ENCODE measurements at places on chromosomes 5 and 9. TPM values are rescaled to one million over a fixed set of nuclear protein-coding genes. Genes with fewer than 3 reads are reported as not detected.

The PALM2AKAP2 gene
- total RNA-seq: 0.74 TPM

The TSSK1B gene
- total RNA-seq: 0.29 TPM

The RORB gene
- not detected for total RNA-seq

The FLT4 gene
- total RNA-seq: 2.0 TPM

The PCDHGA10 gene
- total RNA-seq: 14.6 TPM

The INSYN2B gene
- 0.12 TPM for total RNA-seq

The KCNN2 gene
- 2.0 TPM for total RNA-seq

GRCh38 chr5:78830528-78831046 is 154.5 kb downstream of the ARSB start:
- H3K4me1 ChIP-seq: peaks cover 3% of the 10 kb centered on the region
- no peak overlapping the region for H3K4me3 ChIP-seq
- H3K36me3 ChIP-seq: peaks cover 6% of the 10 kb centered on the region
- no peak overlapping the region for H3K27ac ChIP-seq
- DNase-seq: no peak

- H3K27ac ChIP-seq: no peak overlapping the region
- no peak for DNase-seq
- no peak overlapping the region for H3K4me3 ChIP-seq
- no peaks in the 10 kb centered on the region for H3K4me1 ChIP-seq
- peaks cover 3% of the 10 kb centered on the region for H3K27me3 ChIP-seq
- no peaks in the 10 kb centered on the region for H3K36me3 ChIP-seq
These were observed 61.1 kb downstream of the PSD2 start for GRCh38 chr5:139856714-139857113.

- no peak for DNase-seq
- no peaks in the 10 kb centered on the region for H3K27me3 ChIP-seq
- no peak overlapping the region for H3K27ac ChIP-seq
- H3K4me3 ChIP-seq: no peak overlapping the region
These were observed 220.5 kb upstream of the ADRA1B start for GRCh38 chr5:159695741-159696294.

- no peaks in the 10 kb centered on the region for H3K27me3 ChIP-seq
- peaks cover 6% of the 10 kb centered on the region for H3K4me1 ChIP-seq
- peaks cover 8% of the 10 kb centered on the region for H3K36me3 ChIP-seq
These were observed 43.4 kb upstream of the KIAA1958 start for GRCh38 chr9:112443200-112443599.

DNA sequence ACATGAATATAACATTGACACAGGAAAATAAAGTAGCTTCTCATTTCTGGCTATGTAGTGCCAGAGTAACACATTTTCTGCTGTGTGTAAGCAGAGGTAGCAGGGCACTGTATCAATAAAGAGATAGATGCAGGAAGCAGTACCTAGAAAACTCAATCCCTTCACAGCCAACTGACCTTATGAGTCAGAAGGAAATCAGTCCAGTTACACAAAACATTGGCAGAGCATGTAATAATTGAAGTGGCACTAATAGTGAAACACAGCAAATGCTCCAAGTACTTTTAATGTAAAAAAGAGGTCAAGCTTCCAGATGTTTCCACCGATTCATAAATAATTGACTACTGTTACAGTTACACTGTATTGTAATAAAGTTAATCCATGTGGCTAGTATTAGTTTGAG is 706.6 kb downstream of the EFNA5 start:
- peaks cover 2% of the 10 kb centered on the region for H3K4me1 ChIP-seq
- no peaks in the 10 kb centered on the region for H3K36me3 ChIP-seq
- no peak overlapping the region for H3K4me3 ChIP-seq
- no peak for DNase-seq

DNA sequence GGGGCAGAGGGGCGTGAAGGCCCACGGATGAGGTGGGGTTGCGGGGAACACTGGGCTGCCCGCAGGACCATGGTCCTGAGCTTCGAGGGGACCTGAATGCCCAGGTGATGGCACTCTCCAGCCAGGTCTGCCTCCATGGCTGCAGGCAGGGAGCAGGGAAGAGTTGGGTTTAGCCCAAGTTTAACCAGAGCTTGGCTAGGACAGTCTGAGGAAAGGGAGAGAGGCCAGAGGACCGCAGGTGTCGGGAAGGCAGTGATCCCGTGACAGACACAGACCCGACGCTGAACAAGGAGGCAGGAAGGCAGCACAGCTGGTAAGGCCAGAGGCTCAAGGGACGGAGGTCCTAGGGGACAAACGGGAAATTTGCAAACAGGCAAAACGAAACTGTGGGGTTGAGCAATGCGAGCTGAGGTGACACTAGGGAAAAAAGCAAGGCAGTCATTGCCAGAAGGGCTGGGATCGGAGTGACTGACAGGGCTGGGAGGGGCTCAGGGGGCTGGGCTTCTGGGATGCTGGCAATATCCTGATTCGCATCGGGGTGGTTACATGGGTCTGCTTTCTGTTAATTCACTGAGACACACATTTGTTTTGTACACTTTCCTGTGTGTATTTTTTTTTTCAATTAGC is 25.0 kb downstream of the ARPC5L start:
- peaks cover 13% of the 10 kb centered on the region for H3K36me3 ChIP-seq
- no peak for DNase-seq
- H3K27ac ChIP-seq: no peak overlapping the region
- no peak overlapping the region for H3K4me3 ChIP-seq

- DNase-seq: no peak
- no peaks in the 10 kb centered on the region for H3K27me3 ChIP-seq
- no peaks in the 10 kb centered on the region for H3K36me3 ChIP-seq
- no peak overlapping the region for H3K4me3 ChIP-seq
- H3K27ac ChIP-seq: no peak overlapping the region
- H3K4me1 ChIP-seq: peaks cover 9% of the 10 kb centered on the region
These were observed 14.7 kb upstream of the OMD start for GRCh38 chr9:92438900-92439526.

GRCh38 chr5:126975796-126976195 is 54.6 kb downstream of the MARCHF3 start:
- H3K27ac ChIP-seq: no peak overlapping the region
- peaks cover 2% of the 10 kb centered on the region for H3K4me1 ChIP-seq
- no peaks in the 10 kb centered on the region for H3K27me3 ChIP-seq
- no peaks in the 10 kb centered on the region for H3K36me3 ChIP-seq

GRCh38 chr9:83473488-83473971 is 64.7 kb downstream of the FRMD3 start:
- H3K4me3 ChIP-seq: no peak overlapping the region
- no peak overlapping the region for H3K27ac ChIP-seq
- no peaks in the 10 kb centered on the region for H3K36me3 ChIP-seq
- H3K4me1 ChIP-seq: no peaks in the 10 kb centered on the region
- no peak for DNase-seq
- H3K27me3 ChIP-seq: peaks cover 11% of the 10 kb centered on the region

DNA sequence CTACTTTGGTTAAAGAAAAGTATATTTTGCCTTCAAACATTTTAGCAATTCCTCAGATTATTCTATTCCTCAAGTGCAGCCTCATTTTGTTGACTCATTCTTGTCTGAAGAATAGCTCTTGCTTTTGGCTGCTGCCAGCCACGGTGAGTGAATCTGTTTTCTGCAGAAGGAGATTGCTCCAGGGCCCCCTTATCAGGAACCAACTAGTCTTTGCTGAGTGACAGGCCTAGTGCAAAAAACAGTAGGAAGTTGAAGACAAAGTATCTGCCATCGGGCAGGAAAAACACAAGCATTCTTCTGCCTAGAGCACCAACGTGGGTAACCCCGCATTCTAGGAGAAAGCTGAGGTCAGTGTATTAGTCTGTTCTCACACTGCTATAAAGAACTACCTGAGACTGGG is 42.3 kb downstream of the ZNF883 start:
- H3K4me3 ChIP-seq: no peak overlapping the region
- no peaks in the 10 kb centered on the region for H3K36me3 ChIP-seq
- H3K27ac ChIP-seq: no peak overlapping the region

DNA sequence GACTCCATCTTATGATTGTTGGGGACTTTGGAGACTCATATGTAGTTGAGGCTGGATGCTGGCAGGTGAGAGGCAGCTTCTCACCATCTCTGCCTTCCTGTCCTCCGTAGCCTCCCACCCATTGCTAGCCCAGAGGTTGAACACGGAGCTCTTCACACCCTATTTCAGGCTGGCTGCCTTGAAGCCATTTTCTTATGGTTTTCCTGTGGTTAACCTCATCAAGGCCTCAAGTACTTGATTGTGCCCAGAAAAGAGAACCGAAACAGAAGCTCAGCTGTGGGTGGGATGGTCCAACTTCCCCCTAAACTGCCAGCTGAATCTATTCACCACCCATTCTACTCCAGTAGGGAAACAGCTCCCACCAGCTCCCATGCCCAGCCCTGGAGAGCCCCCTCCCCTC is 102.9 kb downstream of the LIFR start:
- no peaks in the 10 kb centered on the region for H3K36me3 ChIP-seq
- DNase-seq: no peak

- no peak for DNase-seq
- H3K36me3 ChIP-seq: no peaks in the 10 kb centered on the region
- peaks cover 3% of the 10 kb centered on the region for H3K4me1 ChIP-seq
- H3K27ac ChIP-seq: no peak overlapping the region
- H3K27me3 ChIP-seq: peaks cover 83% of the 10 kb centered on the region
These were observed 12.0 kb downstream of the IRX1 start for GRCh38 chr5:3607541-3608181.

- peaks cover 17% of the 10 kb centered on the region for H3K4me1 ChIP-seq
- no peak for DNase-seq
- H3K27ac ChIP-seq: peak overlapping the region; percentile 10
- H3K27me3 ChIP-seq: no peaks in the 10 kb centered on the region
- peaks cover 40% of the 10 kb centered on the region for H3K36me3 ChIP-seq
- no peak overlapping the region for H3K4me3 ChIP-seq
These were observed 59.7 kb downstream of the ELL2 start for GRCh38 chr5:95901676-95902627.

DNA sequence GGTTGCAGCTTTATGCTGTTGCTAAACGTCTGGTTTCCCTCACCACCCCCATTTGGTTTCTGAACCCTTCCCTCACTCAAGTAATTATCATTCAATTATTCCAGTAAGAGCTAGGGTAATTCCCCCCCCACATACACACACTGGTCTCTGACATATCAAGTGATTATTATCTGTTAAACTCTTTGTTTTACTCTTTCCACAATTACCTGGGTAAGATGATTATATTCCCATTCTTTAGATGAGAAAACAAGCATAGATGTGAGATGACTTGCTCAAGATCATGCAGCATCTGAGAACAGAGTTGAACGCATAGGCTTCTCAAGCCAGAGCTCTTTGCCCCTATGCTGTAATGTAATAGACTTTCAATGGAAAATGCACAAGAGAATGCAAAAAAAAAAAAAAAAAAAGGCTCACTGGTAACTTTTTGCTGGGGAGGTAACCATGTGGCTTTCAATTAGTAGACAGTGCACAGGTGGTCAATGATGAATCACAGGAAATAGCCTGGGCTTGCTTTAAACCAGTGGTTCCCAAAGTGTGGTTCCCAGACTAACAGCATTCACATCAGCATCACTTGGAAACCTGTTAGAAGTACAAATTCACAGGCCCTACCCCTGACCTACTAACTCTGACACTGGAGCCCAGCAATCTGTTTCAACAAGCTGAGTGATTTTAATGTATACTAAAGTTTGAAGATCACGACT is 87.6 kb downstream of the PIK3R1 start:
- no peak overlapping the region for H3K4me3 ChIP-seq
- DNase-seq: no peak
- no peak overlapping the region for H3K27ac ChIP-seq
- H3K27me3 ChIP-seq: no peaks in the 10 kb centered on the region
- H3K4me1 ChIP-seq: peaks cover 22% of the 10 kb centered on the region

DNA sequence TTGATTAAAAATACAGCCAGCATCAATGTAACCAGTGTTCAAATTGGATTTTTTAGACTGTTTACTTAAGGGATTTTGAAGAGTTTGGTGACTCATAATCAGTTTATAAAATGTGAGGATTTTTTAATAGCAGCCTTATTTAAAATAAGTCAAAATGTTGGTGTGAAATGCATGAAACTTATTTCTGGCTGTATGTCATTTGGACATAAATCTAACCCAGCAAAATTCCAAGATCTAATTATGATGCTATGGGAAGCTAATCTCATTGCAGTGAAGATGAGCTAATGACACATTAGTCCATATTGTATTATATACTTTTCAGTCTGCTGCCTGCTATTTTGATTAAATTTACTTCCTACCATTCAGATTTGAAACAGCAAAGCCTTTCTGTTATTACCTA is 140.3 kb downstream of the AOPEP start:
- no peaks in the 10 kb centered on the region for H3K36me3 ChIP-seq
- peak overlapping the region; percentile 11 for H3K4me3 ChIP-seq
- peaks cover 43% of the 10 kb centered on the region for H3K4me1 ChIP-seq

DNA sequence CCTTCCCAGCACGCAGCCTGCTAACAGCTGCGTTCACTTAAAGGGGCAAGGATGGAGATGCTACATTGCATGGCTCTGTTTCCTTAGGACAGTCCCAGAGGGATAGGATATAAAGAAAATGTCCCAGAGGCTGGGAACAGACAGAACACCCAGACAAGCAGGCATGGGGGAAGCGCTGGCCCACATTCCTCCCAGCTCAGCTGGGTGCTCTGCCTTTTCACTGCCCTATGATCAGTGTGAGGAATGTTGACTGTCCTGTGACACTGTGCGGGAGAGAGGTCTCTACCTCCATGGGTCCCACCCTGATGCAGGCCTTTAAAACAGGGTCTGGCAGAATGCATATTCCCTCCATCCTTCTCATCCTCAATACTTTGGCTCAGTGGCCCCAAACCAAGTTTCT is 459.4 kb upstream of the DMAC1 start:
- no peaks in the 10 kb centered on the region for H3K36me3 ChIP-seq
- no peak overlapping the region for H3K27ac ChIP-seq
- no peak for DNase-seq
- H3K27me3 ChIP-seq: peaks cover 16% of the 10 kb centered on the region
- peaks cover 5% of the 10 kb centered on the region for H3K4me1 ChIP-seq
- no peak overlapping the region for H3K4me3 ChIP-seq

GRCh38 chr5:29367176-29367833 is 1826.2 kb upstream of the CDH6 start:
- no peaks in the 10 kb centered on the region for H3K36me3 ChIP-seq
- H3K27me3 ChIP-seq: no peaks in the 10 kb centered on the region
- no peak overlapping the region for H3K4me3 ChIP-seq
- no peak overlapping the region for H3K27ac ChIP-seq

Data from progenitor cell of endocrine pancreas (in vitro differentiated cells).